CD4-positive, alpha-beta T cell treated with Interleukin-15 for 1 hour (primary cell): ENCODE measurements at places on chromosomes 6 and 20.

GRCh38 chr6:3337521-3338350 lies 79.0 kb downstream of the PSMG4 start:
- no peak for DNase-seq

DNA sequence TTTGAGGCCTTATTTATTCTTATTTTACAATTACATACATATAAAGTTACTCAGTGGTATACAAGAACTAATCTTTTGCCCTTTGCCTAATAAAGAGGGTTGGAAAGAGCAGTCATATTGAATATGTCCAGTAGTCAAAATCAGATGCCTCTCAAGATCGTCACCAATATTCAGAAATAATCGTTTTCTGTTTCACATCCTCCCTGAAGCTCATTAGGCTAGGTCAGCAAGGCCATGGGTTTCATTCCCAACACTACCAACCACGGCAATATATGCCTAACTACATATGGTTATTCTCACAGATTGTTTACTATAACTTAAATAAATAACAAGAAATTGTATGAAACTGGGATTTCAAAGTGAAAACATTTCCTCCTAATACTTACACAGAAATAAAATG lies 167.2 kb upstream of the MANEA start:
- DNase-seq = no peak

DNA sequence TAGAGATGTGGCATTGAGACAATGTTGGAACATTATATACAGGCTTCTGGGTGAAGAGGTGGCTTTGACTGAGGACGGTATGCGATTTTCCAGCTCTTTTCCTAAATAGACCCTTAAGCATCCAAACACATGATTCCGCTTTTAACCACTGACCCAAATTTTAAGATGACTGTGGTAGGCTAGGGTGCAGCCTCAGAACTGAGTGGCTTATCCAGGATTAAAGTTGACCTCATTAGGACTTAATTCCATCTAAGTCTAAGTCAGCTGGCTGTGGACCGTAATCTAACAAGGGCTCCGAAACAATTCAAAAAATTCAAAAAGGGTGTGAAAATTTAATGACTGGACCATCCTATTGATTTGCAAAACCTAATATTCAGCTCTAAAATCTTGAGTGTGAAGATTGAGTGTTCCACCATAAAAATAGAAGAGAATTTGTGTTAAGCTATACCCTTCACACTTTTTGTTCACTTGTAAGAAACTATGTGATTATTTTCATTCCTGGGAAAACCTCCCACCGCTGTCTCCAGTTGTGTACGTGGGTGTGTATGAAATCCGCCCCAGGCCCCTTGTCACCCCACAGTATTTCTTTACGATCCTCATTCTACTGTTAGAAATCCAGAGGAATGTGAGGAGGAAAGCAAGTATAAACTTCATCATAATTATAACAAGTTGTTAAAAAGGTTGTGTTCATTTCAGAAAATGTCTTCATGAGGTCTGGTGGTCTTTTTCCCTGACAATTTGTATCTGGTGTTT lies 2.7 kb downstream of the PCMTD2 start:
- no peak for DNase-seq

GRCh38 chr6:31922942-31923341 lies 4.6 kb upstream of the C2 start:
- no peak for DNase-seq

GRCh38 chr20:34794006-34794585 lies 31.4 kb downstream of the NCOA6 start:
- DNase-seq = no peak

DNA sequence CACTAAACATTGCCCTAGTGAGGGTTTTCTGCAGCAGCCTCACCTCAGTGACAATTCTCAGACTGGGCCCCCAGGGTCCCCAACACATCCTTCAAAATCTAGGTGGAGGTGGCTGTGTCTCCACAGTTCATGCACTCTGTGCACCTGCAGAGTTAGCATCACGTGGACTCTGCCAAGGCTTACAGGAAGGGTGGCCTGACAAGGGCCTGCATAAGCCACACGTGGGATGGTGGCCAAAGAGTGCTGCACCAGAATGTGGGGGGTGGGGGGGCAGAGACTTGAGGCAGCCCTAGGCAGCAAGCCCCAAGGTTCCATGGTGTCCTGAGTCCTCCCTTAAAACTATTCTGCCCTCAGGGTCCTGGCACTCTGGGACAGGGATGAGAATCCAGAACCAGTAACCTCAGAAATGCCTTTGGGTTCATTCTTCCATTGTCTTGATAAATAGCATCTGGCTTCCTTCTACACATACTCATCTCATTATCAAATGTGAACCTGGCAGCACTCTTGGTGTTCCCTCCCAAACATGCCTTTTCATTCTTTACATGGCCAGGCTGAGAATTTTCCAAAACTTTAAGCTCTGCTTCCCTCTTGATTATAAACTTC lies 1.6 kb upstream of the SERPINB1 start:
- DNase-seq = no peak

- no peak for DNase-seq
Observed at GRCh38 chr6:123089226-123089625, 93.2 kb downstream of the CLVS2 start.

GRCh38 chr20:1697592-1697991 lies 40.0 kb upstream of the SIRPG start:
- DNase-seq = no peak

DNA sequence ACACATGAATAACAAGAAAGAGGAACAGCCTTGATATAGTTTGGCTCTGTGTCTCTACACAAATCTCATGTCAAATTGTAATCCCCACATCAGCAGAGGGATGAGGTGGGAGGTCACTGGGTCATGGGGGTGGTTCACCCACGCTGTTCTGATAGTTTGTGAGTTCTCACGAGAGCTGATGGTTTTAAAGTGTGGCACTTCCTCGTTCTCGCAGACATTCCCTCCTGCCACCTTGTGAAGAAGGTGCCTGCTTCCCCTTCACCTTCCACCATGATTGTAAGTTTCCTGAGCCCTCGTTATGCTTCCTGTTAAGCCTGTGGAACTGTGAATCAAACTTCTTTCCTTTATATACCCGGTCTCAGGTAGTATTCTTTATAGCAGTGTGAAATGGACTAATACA lies 13.1 kb downstream of the SRPK1 start:
- no peak for DNase-seq

GRCh38 chr6:103983860-103984259 lies 875.9 kb downstream of the HACE1 start:
- no peak for DNase-seq

GRCh38 chr6:68410021-68410420 lies 225.1 kb upstream of the ADGRB3 start:
- DNase-seq = no peak

DNA sequence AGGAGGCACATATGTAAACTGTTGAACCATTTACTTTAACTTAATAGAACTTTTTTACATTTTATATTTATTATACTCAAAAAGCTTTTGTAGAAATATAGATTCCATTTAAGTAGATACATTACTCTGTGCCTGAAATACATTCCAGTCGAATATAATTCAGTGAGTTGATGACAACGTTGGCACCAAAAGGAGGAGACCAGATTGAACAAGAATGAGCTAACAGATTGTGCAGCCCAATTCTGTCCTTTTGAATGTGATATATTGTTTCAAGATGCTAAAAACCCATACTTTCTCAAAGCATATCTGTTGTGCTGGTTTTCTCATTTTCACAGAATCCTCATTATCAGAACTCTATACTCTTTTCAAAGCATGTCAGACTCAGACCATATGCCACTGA lies 147.4 kb upstream of the SIM1 start:
- DNase-seq = no peak

DNA sequence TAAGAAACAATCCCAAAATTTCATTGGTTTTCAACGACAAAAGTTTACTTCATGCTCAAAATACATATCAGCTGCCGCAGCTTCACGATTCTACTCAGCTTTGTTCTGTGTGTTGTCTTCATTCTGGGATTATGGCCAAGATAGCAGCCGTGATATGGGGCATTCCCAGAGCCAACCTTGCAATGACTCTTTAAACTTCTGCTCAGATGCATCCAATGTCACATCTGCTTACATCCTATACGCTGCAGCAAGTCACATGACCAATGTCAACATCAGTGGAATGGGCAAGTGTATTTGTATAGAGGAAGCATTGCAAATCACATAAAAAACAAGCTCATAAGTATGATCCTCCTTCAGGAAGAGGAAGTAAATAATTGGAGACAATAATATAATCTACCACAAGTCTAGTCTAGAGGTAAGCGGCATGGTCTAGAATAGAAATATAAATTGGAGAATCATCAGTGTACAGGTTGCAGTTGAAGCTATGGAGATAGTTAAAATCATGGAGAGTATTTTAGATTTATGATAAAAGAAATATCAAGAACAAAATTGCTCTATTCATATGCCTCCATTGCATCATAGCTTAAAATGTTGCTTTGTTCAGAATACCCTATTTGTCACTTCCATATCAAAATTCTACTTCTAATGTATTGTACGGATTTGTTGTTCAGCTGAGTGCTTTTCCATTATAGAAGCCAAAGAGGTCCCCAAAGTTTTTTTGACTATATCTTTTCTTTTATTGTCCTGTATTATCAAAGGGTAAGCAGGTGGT lies 7.2 kb upstream of the C6orf141 start:
- no peak for DNase-seq

DNA sequence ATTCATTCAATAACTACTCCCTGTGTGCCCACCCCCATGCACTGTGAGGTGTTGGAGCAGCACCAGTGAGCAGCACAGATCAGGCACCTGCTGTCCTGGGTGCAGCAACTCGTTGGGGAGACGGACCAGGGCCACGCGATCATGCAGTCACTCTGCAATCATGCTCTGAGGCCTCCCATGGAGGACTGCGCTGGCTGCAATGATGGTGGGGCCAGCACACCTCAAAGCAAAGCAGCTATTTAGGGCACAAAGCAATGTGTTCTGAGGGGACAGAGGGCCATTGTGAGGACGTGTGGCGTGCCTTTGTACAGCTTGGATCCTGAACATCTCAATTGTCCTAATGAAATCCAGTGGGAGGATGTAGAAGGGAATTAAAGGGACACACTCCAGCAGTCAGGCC lies 41.0 kb upstream of the MPC1 start:
- DNase-seq = no peak

DNA sequence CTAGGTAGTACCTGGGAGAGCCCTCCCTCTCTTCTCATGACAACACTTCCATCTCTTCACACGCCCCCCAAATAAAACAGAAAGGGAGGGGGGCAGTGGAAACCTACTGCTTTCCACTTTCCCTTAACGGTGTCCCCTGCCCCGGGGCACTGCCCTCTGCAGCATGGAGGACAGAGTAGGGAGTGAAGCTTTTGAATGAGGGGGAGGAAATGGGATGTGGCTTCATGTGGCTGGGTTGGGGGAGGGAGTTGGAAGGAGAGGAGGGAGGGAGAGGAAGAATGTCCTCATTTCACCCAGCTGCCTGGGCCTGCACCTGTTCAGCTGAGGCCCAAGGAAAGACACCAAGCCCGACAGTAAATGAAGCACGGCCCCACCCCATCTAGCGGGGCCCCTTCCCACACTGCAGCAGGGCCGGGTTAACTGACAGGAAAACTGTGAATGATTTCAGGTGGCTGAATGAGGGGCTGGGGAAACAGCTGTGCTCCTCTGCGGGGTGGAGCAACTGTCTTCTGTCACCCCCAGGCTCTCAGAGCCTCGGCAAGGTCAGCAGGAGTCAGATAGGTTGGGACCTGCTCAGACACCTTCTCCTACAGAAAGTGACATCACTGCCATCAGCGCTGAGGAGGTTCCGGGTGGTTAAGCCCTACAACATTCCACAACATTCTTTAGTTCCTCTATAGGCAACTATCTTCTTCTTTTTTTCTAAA lies 40.0 kb upstream of the TAF8 start:
- no peak for DNase-seq

DNA sequence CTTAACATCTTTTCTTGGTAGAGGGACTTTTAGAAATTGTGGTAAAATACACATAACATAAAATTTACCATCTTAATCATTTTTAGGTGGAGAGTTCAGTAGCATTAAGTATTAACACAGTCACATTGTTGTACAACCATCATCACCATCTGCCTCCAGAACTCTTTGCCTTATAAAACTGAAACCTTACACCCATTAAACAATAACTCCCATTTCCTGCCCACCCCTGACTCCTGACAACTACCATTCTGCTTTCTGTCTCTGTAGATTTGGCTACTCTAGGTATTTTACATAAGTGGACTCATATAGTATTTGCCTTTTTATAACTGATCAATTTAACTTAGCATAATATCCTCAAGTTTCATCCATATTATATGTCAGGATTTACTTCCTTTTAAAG lies 88.7 kb downstream of the ZHX3 start:
- DNase-seq = no peak

GRCh38 chr20:63696306-63696627 lies 185 bp upstream of the TNFRSF6B start:
- peak; percentile 48 for DNase-seq

DNA sequence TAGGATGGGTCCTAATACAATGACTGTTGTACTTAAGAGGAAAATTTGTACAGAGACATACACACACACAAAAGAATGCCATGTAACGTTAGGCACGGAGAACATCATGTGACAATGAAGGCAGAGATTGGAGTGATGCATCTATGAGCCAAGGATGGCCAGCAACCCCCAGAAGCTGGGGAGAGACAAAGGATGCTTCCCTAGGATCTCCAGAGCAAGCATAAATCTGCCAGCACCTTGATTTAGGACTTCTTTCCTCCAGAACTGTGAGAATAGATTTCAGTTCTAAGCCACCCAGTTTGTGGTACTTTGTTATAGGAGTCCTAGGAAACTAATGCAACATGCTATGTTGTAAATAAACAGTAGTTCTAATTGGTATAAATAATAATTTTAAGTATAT lies 25.0 kb downstream of the EYA4 start:
- no peak for DNase-seq

DNA sequence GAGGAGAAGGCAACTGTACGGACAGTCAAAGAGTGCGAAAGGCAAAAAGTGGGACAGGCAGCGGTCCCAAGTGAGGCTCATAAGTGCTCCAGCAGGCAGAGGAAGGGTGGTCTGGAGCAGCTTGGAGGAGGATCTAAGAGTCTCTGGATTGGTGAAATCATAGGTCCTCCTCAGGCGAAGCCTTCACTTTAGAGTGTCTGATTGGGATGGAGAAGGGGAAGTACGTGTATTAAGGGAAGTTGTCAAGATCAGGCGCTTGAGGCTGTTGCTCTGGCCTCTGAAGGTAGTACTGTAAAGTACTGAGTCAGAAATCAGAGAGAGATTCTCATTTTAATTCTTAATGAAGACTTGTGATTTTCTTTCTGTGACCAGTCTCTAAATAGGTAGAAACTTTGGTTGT lies 185.6 kb downstream of the KIF16B start:
- no peak for DNase-seq

DNA sequence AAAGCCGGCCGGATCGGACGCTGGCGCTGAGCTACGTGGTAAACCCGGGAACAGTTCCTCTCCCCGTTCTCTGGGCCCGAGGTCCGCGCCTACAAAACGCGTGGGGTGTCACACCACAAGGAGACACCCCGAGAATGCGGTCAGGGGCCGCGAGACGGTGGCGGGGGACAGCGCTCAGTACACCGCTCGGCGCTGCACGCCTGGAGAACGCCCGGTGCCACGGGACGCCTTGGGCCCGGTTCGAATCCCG lies 670 bp downstream of the NCOA5 start:
- DNase-seq = peak; percentile 61

DNA sequence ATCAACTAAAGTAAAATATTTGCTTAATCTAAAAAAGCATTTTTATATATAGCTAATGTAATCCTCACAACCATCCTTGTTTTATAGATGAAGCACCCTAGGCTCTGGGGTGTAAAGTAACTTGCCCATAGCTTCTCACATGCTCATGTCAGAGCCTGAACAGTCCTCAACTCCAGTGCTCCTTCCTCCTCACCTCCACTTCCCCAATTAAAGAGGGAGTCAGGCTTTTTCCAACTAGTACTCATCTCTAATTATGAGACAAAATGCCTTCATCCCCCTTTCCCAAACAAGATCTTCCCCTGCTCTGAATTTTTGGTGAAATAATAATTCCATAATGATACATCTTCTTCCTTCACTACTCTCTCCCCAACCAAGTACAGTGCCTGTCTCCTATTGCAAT lies 290.8 kb upstream of the PRDM1 start:
- no peak for DNase-seq
